Activated naive CD8-positive, alpha-beta T cell treated with anti-CD3 and anti-CD28 coated beads, Interleukin-2, amount 10 ng/mL, durations not matched to agents 7 days and 5 days (primary cell): ENCODE measurements at places on chromosomes 1 and 21.

- H3K4me3 ChIP-seq: no peak overlapping the region
- no peak overlapping the region for H3K27ac ChIP-seq
Observed at GRCh38 chr1:74245168-74245772, 10.1 kb downstream of the TNNI3K start.

GRCh38 chr1:182783068-182783467 is 6.5 kb upstream of the NPL start:
- no peaks in the 10 kb centered on the region for H3K36me3 ChIP-seq
- no peak overlapping the region for H3K4me3 ChIP-seq
- peaks cover 13% of the 10 kb centered on the region for H3K27me3 ChIP-seq
- DNase-seq: no peak

GRCh38 chr1:40740039-40740996 is 43.3 kb upstream of the KCNQ4 start:
- no peak for DNase-seq
- H3K27ac ChIP-seq: no peak overlapping the region
- H3K4me1 ChIP-seq: peaks cover 19% of the 10 kb centered on the region
- H3K27me3 ChIP-seq: no peaks in the 10 kb centered on the region
- H3K36me3 ChIP-seq: peaks cover 52% of the 10 kb centered on the region
- no peak overlapping the region for H3K4me3 ChIP-seq

- DNase-seq: no peak
- H3K27ac ChIP-seq: no peak overlapping the region
- peaks cover 3% of the 10 kb centered on the region for H3K36me3 ChIP-seq
Observed at GRCh38 chr21:46188226-46189212, 4.3 kb upstream of the SPATC1L start.

DNA sequence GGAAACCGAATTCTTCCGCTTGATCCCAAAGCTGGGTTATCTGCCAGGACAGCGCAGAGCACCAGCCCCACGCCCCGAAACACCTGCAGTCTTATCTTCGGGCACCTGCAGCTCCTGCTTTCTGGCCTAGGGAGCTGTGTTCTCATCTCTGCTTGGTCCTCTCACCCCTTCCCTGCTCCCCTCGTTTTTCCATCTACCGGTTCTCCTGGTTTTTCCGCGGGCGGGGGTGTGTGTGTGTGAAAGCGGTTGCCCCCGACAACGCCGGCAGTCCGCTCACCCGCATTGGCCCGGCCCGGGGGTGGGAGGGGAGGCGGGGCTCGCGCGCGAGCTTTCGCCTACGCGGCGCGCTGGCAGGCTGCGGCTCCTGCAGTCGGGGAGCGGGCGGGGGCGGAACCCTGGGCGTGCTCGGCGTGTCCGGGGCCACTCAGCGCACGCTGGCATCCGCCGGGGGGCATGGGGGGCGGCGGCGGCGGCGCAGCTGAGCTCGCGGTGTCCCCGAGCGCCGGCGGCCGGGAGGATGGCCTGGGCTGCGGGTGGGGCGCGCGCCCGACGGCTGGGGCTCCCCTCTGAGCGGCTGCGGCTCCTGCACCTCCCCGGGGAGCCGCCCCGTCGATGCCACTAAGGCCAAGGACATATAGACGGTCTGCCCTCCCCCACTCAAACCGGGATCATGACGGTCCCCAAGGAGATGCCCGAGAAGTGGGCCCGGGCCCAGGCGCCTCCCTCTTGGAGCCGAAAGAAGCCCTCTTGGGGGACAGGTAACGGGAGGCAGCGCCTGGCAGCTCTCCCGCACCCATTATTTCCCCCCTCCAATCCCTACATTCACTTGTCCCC is 3.2 kb downstream of the ATP8B2 start:
- H3K27me3 ChIP-seq: no peaks in the 10 kb centered on the region
- peak overlapping the region; percentile 84 for H3K4me3 ChIP-seq
- peaks cover 60% of the 10 kb centered on the region for H3K4me1 ChIP-seq

GRCh38 chr1:27535386-27535785 is 45.4 kb upstream of the WASF2 start:
- no peak overlapping the region for H3K27ac ChIP-seq
- peaks cover 12% of the 10 kb centered on the region for H3K36me3 ChIP-seq
- no peak overlapping the region for H3K4me3 ChIP-seq
- peaks cover 20% of the 10 kb centered on the region for H3K4me1 ChIP-seq
- no peaks in the 10 kb centered on the region for H3K27me3 ChIP-seq

- no peak overlapping the region for H3K27ac ChIP-seq
- H3K27me3 ChIP-seq: no peaks in the 10 kb centered on the region
- H3K4me3 ChIP-seq: no peak overlapping the region
- H3K36me3 ChIP-seq: no peaks in the 10 kb centered on the region
Observed at GRCh38 chr1:45394342-45394741, 54.1 kb upstream of the MUTYH start.

DNA sequence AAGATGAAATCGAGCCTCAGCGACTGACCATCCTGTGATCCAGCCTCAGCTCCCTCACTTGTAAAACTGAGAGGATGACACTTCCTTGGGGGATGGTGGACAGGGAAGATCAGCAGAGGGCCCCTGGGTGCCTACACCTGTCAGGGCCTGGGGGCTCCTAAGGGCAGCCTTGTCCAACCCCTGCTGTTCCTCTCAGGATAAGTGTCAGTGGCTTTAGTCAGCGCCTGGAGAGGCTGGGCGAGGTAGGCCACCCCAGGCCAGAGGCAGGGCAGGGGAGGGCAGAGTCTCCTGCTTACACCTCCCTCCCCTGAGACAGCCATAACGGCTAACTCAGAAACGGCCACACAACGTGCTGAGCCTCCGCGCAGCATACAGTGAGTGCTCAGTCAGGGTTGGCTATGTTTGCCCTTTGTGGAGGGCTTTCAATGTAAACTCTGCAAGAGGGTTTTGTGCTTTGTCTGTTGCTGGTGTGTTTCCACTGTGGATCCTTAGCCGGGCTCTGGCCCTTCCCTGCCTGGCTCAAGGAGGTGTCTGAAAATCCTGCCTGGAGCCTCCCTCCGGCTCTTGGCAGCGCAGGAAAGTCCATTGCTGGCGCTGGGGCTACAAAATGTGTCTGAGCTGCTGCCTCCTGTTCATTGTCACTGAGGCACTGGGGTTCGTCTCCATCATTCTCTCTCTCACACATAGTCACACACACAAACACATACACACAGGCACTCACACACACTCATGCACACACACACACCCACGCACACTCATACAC is 588.4 kb downstream of the PTPRU start:
- no peaks in the 10 kb centered on the region for H3K36me3 ChIP-seq
- H3K4me3 ChIP-seq: no peak overlapping the region
- H3K27ac ChIP-seq: no peak overlapping the region
- H3K27me3 ChIP-seq: peaks cover 5% of the 10 kb centered on the region
- no peak for DNase-seq
- H3K4me1 ChIP-seq: no peaks in the 10 kb centered on the region

DNA sequence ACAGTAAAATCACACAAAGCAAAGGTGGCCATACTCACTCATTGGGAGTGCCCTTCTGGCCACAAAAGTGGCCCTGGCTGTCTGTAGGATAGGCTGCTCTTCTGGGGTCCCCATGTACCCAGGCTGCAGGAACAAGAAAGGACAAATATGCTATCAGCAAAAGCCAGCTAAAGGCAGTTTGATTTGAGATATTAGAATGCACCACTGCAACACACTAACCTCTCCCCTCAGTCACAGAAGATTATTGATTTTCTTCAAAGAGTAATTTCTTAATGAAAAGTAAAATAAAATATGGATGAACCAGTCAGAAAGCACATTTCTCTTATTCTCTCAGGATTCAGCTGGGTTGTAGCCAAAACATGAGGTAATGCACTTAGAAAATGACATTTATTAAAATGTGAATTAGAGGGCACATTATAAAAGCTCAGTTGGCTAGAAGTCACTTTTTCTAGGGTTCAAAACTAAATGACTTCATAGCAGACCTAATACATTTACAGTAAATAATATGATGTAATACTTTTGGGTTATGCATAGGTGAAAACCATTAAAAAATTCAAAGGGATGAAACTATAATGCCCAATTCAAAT is 140.8 kb downstream of the LHX8 start:
- H3K4me3 ChIP-seq: no peak overlapping the region
- H3K27ac ChIP-seq: no peak overlapping the region
- no peak for DNase-seq
- H3K4me1 ChIP-seq: no peaks in the 10 kb centered on the region
